ENCODE measurements at places on chromosomes 5 and 9.

DNA sequence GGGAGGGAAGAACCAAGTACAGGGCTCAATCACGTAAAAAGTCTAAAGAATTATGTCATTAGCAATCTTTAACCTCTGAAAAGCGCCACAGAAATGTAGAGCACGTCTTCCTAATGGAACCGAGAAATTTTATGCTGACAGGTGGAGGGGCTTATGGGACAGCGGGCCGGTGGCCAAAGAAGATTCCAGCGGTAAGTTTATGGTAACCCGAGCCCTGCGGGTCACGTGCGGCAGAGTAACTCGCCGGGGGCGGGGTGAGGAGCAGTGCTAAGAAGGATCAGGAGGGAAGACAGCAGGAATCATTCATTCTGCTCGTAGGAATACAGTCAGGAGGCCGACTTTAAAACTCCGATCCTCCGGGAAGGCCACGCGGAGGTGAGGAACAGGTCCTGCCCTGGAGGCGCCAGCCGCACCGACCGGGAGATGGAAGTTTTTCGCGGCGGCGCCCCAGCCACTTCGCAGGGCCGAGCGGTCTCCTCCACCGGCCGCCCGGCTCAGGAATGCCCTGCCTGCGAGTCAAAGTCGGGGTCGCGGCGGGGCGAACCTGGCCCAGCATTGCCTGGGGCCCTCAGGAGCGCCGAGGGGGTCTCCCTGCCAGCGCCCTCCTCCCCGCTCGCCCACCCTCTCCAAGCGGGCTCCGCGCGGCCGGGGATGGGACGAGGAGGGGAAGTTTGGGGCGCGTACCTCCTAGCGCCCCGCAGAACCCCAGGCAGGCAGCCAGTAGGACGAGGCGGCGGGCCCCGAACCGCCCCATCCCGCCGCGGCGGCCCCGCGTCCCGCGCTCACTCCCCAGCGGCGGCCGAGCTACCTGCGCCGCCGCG is 101.8 kb downstream of the ESM1 start:
- DNase-seq, result no peak

- no peak for DNase-seq
Measured at GRCh38 chr9:112789473-112789872, 38.9 kb downstream of the SNX30 start.

- DNase-seq, result no peak
Measured at GRCh38 chr5:114223866-114224265, 138.0 kb upstream of the KCNN2 start.

DNA sequence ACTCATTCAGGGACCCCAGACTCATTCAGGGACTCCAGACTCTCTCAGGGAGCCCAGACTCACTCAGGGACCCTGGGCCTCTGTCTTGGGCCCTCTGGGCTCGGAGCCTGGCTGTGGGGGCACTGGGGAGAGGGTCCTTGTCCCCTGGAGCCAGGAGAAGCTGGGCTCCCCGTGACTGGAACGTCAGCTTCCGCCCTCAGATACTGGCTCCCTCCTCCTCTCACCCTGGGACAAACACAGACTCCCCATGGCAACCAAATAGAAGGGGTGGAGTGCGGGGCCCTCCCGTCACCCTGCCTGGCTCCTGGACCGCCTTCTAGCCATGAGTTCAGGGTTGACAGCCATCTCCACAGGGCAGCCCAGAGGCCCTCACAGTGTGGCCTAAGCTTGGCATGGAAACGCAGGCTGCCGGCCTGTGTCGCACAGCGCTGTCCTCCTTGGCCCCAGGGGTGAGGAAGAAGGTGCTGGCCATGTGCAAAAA is 27.6 kb downstream of the ZDHHC11B start:
- DNase-seq, result peak; percentile 18

- DNase-seq, result no peak
Measured at GRCh38 chr9:89381308-89381609, 63.0 kb downstream of the SECISBP2 start.

Measured in T-helper 9 cell (primary cell).